ENCODE measurements at places on chromosomes 2 and 18.
A peak's percentile ranks its signal among the peaks of the same experiment; 100 is the strongest.

DNA sequence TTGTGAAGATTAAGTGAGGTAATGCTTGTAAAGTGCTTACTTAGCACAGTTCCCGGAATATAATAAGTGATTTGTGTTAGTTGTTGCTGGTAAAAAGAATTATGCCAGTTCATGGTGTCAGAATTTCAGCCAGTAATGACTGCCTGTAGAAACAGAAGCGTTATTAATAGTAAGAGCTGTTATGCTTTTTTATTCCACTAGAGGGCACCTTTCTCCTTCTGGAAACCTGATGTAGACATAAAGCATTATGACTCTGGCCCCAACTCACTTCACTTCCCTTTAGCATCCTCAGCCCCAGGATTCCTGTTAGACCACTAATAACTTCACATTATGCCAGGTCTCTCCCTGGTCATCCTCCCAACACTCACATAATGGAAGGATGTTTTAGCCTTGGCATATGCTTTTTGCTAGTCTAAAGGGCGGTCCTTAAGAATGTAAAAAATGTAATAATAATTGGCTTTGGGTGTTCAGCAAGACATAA, 34.9 kb downstream of the C18orf54 start:
- DNase-seq, result peak; percentile 89

DNA sequence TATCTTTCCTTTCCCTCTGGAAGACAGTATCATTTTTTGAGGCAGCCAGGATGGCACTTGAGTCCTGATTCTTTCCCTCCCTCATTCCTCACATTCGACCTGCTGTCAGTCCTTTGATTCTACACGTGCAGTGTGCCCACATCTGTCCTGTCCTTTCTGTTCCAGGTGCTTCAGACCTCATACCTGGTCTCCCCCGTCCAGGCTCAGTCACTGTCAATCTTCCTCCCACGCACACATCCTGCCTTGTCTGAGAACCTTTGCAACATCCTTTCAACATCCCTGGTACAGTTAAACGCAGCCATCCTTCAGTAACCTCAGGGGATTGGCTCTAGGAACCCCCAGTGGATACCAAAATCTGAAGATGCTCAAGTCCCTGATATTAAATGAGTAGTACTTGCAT, 10.1 kb downstream of the BCL2 start:
- no peak for DNase-seq

DNA sequence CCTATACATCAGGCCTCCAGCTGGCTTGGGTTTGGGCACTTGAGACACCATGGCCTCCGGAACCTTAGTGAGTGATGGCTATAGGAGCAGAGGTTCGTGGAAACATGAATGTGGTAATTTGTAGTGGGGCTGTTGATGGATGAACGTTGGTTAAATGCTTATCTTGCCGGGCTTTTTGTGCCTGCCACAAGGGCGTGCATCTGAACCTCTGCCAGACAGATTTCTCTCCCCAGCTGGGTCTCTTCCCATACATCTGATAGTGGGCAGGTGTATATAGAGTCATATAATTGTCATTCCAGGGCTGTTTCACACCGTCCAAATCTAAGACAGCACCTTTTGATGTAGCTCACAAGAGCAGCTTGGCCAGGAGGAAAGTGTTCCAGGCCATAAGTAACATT, 14.7 kb downstream of the LAMA3 start:
- DNase-seq, result no peak

- no peak for DNase-seq
Measured at GRCh38 chr18:40841467-40841866, 1113.6 kb upstream of the PIK3C3 start.

- DNase-seq, result no peak
Measured at GRCh38 chr2:66426244-66427111, 8.4 kb upstream of the MEIS1 start.

DNA sequence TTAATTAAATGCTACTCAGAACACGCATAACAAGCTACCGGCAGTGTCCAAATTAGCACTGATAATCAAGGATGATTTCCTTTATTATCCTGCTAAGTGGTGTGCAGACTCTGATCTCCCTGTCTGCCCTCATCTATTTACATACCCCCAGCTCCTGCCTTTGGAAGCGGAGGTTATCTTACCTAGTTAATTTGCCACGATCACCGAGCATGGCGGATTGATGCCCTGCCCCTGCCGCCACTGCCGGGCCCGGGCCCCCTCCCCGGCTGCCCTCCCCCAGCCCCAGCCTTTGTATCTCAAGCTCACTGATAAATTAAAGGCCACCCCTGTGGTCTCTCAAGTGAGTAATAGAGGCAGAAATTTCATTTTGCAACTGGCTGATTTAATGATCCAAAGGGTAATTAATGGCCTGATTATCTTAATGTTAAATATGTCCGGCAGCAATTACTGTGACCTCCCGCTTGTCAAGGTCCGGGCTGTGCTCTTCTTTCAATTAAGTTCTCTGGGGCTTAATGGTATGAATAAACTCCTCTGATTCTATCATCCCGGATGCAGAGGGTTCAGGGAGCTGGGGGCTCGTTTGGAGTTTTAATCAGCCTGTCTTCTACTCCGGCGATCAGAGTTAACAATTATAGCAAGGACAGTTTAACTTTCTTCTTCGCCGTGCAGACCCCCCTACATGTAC, 113.4 kb downstream of the GBX2 start:
- no peak for DNase-seq

DNA sequence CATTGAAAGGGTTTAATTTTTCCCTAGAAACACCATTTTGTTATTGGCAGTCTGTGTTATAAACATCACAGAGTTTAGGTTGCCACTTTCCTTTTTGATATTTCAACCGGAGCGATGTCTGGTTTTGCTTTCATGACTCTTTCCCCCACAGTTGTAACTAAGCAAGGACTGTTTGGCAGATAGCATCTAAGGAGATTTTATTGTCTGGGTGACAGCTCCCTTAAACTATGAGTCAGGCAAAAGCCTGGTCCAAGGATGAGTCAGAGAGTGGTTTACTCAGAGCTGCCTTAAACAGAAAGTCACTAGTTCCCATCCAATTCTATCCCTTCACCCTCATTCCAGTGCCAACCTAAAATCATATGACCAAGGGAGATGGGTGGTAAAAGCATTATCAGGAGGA, 341.6 kb upstream of the VWC2L start:
- DNase-seq, result peak; percentile 31

GRCh38 chr2:207603486-207603885, 21.7 kb downstream of the METTL21A start:
- no peak for DNase-seq

DNA sequence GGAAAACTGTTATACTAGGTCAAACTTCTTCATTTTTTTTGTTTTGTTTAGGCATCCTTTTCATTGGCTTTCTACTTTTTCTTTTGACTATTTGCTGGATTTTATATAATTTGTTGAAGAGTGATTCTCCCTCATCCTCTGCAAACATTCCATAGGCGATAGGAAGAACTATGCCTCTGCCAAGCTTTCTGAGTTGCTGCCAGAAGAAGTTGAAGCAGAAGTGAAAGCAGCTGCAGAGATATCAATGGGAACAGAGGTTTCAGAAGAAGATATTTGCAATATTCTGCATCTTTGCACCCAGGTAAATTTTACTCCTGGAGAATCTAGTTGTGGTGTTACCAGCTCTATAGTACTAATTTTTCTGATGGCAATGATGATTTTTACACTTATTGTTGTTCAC, 25.4 kb downstream of the NOP58 start:
- no peak for DNase-seq

DNA sequence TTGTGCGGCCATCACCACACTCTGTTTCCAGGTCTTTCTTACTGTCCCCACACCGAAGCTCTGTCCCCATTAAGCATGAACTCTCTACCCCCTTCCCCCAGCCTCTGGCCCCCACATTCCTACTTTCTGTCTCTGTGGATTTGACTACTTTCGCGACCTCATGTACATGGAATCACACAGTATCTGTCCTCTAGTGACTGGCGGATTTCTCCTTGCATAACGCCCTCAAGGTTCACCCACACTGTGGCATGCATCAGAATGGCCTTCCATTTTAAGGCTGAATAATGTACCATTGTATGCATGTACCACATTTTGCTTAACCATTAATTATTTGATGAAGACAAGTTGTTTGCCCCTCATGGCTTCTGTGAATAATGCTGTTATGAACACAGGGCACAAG, 467.6 kb upstream of the HS6ST1 start:
- DNase-seq, result no peak

DNA sequence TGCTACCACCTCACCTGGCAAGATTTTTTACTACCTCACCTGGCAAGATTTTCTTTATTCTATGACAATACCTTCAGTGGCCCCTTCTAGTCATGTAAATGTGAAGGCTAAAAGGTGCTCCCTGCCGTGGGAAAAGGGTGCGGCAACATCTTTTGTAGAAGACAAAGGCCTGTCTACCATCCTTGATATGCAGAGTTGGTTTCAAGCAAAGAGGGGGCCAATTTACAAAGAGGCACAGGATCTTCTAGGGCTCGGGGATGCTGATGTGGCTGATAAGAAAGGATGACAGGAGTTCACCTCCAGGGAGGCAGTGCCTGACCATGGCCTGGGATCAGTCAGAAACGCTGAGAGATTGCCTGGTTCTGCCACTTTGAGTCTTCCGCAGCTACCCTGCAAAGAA, 165.4 kb upstream of the SLC1A4 start:
- DNase-seq, result no peak

DNA sequence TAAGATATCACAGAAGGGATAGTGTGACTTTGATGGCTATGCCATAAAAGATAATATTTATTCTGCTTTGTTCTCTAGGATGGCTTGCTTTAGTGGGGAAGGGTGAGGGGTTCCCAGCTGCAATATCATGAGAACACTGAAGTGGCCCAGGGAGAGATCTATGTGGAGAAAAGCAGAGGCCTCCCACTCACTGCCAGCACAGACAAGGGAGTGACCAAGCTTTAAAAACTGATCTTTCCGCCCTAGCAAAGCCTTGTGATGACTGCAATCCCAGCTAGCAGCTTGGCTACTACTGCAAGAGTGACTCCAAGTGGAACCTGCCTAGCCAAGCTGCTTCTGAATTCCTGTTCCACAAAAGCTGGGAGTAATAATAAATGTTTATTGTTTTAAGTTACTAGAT, 7.8 kb upstream of the DDX1 start:
- no peak for DNase-seq

GRCh38 chr18:48613589-48614404, 75.0 kb downstream of the CTIF start:
- DNase-seq, result no peak

- DNase-seq, result no peak
Measured at GRCh38 chr2:96872591-96873349, 2.9 kb upstream of the SEMA4C start.

DNA sequence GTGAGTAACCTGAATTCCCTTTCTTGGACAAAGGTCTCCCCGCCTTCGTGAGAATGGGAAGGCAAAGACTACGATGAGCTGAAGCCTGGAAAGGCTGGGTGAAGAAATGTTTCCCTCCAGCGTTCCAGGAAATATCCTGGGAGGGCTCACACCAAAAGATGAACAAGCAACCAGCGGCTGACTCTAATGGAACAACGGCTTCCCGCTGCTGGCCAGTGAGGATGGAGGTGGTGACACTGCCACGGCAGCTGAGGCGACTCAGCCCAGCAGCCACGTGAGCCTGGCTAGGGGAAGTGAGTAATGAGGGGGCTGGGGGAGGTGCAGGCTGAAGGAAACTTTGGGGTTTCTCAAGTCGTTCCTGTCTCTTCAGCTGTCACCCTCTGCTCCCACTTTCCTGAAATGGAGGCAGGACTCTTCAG, 105.0 kb upstream of the SMAD7 start:
- peak; percentile 84 for DNase-seq

DNA sequence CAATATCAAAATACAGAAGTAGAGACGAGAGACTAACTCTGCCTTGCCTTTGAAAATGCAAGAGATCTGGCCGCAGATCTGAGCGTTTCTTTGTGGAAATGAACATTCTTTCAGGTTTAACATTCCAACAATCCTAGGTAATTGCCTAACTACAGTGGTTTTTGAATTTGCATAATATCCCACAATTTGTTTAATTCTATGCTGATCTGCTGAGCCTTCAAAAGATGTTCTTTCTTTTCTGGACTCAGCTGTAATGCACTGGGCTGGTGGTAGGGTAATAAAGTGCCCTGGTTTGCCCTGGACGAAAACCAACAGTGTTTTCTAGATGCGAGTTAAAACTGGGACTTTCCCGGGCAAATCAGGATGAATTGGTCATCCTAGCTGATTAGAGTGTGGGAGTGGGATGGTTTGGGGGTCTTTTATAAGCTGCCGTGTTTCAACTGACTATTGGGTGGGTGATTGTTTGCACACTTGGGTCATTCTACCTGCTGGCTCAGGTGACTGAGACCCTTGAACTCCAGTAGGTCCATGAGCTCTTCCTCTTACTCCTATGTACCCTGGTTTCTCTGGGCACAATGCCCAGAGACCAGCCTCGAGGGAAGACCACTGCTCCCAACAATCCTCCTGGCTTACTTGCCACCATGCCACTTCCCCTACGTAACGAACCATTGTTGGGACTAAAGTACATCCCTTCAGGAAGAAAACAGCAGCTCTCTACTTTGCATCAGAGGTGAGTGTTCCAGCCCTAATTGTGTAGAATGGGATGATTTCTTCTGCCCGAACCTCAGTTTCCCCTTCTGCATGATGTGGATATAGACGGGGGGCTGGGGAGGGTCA, 3.4 kb upstream of the PAX8 start:
- DNase-seq, result no peak

DNA sequence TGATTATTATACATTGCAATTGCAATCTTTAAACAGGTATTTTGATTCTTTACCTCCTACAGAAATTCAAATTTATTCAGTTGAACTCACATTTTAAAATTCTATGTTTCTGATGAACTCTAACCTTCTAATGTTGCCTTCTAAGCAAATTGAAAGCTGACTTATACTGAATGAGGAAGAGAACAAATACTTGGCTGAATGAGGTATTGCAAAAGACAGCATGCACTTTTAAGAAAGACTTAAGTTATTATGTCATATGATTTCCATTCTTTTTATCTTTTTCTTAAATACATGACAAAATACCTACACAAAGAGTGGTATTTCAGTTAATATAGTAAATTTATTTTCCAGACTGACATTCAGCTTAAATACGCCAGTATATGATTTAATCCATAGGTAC, 64.7 kb downstream of the FAM228A start:
- peak; percentile 11 for DNase-seq

GRCh38 chr2:82959727-82960126, 1499.4 kb downstream of the SUCLG1 start:
- no peak for DNase-seq

GRCh38 chr2:72442270-72442669, 294.6 kb upstream of the CYP26B1 start:
- DNase-seq, result peak; percentile 9

- peak; percentile 72 for DNase-seq
Measured at GRCh38 chr2:46632349-46632748, 153.0 kb downstream of the TMEM247 start.

Measured in hematopoietic multipotent progenitor cell treated with erythropoietin and hydrocortisone succinate and interleukin-3 and kit ligand, for 4 days (in vitro differentiated cells).